Fibroblast of pulmonary artery (primary cell): ENCODE measurements at places on chromosomes 13 and 19.
A peak's percentile ranks its signal among the peaks of the same experiment; 100 is the strongest.

DNA sequence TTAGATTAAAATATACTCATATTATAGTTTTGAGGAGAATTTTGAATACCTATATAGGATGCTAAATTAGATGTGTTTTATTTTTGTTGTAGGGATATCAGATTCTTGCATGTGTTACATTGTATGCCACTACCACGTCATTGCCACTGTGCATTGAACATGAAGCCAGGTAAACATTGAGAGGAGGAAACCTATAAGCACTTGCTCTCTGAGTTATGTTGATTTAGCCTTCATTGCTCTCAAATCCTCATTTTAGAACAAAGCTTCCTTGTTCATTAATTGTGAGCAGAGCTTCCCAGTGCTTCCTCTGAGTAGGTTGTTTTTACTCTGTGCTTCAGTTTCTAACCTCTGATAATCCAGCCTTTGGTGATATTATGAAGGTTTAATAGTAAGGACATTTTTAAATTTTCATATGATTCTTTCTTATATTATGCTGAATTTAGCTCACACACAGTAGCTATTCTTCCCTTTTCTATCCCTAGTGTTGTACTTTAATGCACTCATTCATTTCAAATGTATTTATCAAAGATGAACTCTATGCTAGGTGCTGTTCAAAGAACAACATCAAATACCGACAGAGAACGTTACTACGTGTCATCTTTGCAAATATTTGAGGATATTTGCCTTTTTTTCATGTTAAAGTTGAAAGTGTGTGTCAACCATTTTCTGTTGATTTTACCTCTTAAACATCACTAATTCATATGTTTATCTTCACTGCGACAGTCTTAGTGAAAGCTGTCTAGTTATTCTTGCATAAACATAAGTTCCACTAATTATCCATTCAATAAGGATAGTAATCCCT is 1448.0 kb upstream of the MIR17HG start:
- no peak for DNase-seq

DNA sequence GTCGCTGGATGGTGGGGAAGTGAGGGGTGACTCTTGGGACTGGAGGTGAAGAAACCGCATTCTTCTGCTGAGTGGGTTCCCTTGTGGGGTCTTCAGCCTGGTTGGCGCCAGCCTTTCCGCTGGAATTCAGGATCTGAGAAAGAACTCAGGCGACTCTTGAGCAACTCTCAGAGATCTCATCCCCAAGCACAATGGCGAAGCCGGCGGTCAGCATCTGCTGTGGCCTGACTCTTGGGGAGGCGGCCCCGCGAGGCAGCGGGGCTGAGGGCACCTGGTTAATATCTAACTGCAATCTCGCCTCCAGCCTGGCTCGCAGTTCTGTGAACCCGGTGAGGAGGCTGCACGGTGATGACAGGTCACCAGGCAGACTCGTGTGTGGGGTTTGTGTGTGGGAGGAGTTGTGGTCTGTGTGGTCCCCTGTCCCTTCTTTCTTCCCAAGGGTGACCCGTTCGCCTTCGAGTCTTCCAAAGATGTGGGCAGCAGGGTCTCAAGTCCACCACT is 883 bp downstream of the ZNF441 start:
- peak; percentile 42 for DNase-seq

- peak; percentile 10 for DNase-seq
Measured at GRCh38 chr13:20363603-20364002, 131.5 kb upstream of the GJB6 start.

- peak; percentile 71 for DNase-seq
Measured at GRCh38 chr19:5934774-5935472, 20.9 kb downstream of the CAPS start.

GRCh38 chr13:30431269-30431940 is 9.1 kb downstream of the UBE2L5 start:
- no peak for DNase-seq

DNA sequence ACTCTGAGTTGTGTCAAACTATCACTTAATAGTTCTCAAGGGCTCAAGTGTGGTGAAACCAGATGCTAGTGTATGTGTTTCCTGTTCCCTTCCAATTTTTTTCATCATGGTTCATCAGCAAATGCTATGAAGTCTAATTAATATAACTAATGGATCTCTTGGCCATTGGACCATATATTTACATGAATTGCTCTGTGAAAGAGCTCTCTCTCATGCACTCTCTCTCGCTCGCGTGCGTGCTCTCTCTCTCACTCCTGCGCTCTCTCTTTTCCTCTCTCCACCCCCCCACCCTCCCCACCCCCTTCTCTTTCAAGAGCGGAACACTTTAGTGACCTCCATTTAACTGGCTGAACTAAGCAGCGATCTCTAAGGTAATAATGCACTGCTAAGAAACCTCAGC is 547.0 kb upstream of the GPC6 start:
- DNase-seq, result no peak

GRCh38 chr19:47756953-47757608 is 11.7 kb downstream of the NOP53 start:
- DNase-seq, result no peak

DNA sequence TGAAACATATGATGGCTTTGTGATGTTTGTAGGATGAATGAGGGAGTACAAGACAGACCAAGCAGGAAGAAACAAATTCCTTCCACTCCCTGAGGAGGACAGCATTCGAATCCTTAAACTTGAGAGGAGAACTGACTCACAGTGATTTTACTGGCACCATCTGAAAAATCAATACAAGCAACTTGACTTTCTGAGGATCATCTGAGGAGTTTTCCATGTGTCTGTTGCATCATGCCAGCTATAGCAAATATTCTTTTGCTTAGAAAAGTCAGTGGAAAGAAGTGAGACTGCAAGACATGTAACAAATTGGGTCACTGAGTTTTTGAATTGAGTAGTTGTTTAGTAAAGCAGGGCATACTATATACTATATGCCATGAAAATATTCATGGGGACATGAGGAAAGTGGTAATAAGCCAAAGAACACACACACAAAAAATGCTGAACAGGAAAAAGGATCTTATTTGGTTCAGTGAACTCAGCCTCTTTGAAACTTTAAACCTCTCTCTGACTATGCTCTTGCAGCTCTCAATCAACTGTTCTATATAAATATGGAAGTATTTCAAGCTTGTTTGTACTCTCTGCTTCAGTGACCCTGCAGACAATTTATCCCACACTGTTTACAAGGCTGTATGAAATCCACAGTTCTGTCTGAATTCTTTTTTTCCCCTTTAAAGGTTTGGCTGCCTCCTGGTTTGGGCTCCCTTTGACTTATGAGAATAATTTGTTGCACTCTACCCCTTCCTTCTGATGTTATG is 35.5 kb downstream of the SERTM1 start:
- no peak for DNase-seq

GRCh38 chr19:37991176-37991835 is 84.3 kb downstream of the SIPA1L3 start:
- DNase-seq, result no peak

GRCh38 chr19:16922949-16923348 is 34.1 kb downstream of the F2RL3 start:
- no peak for DNase-seq

DNA sequence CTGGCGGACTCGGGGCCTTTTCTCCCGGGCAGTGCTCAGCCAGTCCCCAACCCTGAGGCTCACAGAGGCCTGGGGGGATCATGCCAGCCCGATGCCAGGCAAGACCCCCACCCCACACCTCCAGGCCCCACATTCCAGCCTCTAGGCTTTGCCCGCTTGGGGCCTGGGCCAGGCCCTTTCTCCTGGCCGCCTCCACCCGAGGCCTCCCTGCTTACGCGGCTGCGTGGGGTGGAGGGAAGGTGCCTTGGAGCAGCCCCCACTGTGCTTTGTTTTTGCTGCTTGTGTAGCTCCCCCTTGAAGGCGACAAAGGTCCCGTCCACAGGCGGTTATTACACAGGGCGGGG is 38.4 kb downstream of the SMIM24 start:
- DNase-seq, result no peak

GRCh38 chr13:40060296-40061007 is 405.0 kb downstream of the COG6 start:
- peak; percentile 72 for DNase-seq
